ENCODE measurements at places on chromosomes 1 and 21. TPM values are rescaled to one million over a fixed set of nuclear protein-coding genes. Genes with fewer than 3 reads are reported as not detected.

The WASF2 gene
- total RNA-seq, result 28.7 TPM

The TSSK3 gene
- 1.6 TPM for total RNA-seq

The FNDC5 gene
- total RNA-seq, result 4.3 TPM

The KRTAP19-3 gene
- total RNA-seq, result not detected

The KRTAP10-11 gene
- total RNA-seq, result not detected

The MINDY1 gene
- total RNA-seq, result 21.1 TPM

The VWA5B1 gene
- not detected for total RNA-seq

The TSPEAR gene
- total RNA-seq, result not detected

The C1QTNF12 gene
- 1.1 TPM for total RNA-seq

Measured in hair follicle dermal papilla cell (primary cell).